ENCODE measurements at places on chromosomes 2 and 18.

DNA sequence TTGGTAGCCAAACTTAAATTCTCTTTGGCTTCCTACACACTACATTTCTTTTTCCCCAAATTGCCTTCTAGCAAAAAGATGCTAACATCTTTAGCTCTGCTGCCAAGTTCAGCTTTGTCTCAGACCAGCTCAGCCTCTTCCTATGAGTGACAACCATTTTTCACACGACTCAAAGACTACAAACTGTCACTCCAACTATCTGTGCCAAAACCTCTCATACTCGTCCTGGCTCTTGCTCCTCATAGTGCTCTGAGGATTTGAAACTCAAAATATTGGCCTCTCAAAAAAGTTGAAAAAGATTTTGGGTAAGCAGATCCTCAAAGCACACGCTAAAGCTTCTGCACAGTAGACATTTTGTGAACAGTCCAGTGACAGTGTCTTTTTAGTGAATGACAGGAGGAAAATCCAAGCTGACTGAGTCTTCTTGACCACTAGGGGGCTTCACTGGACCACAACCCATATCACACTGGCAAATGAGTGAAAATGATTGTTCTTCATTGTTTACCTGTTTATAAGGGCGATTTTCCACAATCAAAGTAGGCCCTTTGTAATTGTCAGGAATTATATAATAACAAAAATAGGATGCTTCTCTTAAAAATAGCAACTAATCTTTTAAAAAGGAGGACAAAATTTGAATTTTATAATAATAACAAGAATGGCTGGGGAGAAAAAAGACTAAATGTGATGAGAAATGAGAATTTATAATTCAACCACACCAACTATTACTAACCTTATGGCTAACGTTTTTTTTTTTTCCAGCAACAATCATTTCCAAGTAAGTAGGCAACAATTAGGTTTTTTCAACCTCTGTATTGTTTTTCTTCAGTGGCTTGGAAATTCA lies 85.5 kb upstream of the PGAP1 start:
- peak; percentile 68 for DNase-seq

GRCh38 chr18:62683935-62684334 lies 31.4 kb upstream of the PHLPP1 start:
- DNase-seq, result no peak

DNA sequence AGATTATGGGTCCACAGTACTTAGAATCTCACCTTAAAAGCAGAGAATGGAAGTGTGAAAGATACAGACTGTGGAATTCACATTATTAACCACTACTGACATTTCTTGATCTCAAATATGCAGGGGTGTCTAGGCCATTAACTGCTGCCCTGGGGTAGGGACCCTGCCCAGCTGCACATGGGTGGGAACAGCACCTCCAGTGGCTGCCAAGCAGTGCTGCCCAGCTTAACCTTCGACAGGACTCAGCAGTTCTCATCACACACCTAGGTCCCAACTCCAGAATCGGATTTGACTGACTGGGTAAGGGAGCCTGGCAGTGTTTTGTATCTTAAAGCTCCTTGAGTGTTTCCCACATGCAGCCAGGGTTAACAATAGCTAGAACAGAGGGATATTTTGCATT lies 14.9 kb downstream of the ERFE start:
- DNase-seq, result no peak

GRCh38 chr2:8536686-8537561 lies 144.9 kb upstream of the ID2 start:
- no peak for DNase-seq

GRCh38 chr2:46213906-46214305 lies 83.3 kb upstream of the EPAS1 start:
- no peak for DNase-seq

- DNase-seq, result no peak
Measured at GRCh38 chr2:7795778-7796563, 878.8 kb downstream of the RNF144A start.

DNA sequence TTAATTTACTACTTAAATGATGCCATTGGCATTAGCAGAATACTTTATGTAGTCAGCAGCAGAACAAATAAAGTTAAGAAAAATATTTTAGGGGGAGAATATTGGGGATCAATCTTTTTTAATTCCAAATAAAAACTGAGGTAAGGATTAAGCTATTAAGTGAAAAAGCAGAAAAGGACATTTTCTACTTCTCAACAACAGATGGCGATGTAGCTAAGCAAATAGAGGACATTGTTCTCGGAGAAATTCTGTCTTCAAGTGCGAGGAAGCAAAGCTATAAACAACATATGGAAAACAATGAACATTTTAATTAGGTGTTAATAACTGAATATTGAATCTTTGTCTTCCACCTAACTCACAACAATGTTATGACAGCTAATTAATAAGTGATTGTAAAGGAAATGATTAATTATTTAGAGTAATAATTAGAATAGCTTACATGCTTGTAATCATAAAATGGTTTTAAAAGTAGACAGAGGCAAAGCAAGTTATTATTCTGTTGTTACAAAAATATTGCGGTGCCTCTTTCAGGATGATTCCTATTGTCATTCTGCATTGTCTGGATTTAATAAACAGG lies 32.9 kb upstream of the CCDC93 start:
- no peak for DNase-seq

- no peak for DNase-seq
Measured at GRCh38 chr2:188893972-188894371, 80.2 kb upstream of the COL3A1 start.

Data from natural killer cell (primary cell).